LNCaP clone FGC (cell line): ENCODE measurements at places on chromosomes 12 and 14.

DNA sequence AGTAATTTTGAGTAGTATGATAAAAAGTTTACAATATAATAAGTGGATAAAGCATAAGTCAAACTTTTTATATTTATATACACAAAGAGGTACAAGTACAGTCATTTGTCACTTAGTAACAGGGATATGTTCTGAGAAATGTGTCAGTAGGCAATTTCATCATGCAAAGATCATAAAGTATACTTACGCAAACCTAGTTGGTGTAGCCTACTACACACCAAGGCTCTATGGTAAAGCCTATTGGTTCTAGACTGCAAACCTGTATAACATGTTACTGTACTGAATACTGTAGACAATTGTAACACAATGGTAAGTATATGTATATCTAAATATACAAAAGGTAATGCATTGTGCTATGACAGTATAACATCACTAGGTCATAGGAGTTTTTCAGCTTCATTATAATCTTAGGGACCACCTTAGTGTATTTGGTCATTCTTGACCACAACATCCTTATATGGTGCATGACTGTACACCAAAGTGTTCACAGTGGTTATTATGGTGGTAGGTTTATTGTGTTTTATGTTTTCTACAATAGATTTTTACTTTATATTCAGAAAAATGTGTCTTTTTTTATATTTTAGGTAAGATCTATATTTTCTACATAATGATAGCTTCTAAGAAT, 14.9 kb upstream of the SCFD1 start:
- DNase-seq = no peak

GRCh38 chr14:69675245-69675583, 63.8 kb downstream of the SUSD6 start:
- DNase-seq = peak; percentile 31

GRCh38 chr14:51224551-51224950, 15.5 kb upstream of the TMX1 start:
- DNase-seq = no peak

DNA sequence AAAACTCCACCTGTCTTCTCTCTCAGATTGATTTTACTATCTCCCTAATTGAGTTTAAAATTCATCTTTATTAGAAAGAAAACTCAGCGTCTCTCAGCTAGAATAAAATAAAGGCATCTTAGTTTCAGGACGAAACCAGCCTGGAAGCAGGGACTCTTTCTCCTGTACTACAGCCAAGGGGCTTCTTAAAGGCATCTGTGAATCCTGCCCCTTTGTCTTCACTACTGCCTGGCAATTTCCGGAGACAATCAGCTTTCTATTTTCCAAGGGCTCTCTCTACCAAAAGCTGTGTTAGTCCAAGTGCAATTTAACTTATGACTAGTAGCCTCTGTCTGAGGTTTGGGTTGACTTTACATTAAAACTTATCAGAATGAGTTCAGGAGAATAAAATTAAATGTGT, 623.3 kb upstream of the FOXG1 start:
- no peak for DNase-seq

DNA sequence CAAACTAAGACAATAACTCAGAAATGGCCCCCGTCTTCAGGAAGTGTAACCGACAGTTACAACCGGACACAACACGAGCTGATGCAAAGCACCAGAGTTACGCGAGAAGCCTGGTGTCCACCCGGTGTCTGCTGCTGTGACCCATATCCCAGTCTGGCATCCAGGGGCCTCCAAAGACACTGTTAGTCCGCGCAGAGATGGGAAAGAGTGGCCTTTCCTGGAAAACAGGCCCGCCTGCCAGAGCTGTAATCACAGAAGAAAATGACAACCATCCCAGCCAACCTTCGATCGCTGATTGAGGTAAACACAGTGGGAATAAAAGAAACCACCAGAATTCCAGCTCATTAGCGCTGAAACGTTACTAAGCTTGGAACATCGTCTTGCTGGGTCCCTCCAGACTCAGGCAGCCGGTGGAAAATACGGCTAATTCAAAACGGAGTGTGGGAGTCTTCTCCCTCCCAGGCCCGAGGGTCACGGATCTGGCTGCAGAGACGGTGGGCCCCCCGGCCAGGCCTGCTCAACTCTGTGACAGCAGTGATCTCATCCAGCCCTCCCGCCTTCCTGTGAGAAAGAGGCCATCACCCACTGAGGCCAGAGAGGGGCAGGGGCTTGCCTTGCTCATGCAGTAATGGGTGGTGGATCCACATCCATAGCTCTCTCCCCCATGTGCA, 273.9 kb upstream of the RTL1 start:
- no peak for DNase-seq
